NCI-H2107 (cell line): ENCODE measurements at places on chromosomes 4 and X.

GRCh38 chrX:107442914-107443527, 6.4 kb upstream of the FRMPD3 start:
- DNase-seq, result no peak

GRCh38 chr4:28469886-28470285, 1609.2 kb downstream of the STIM2 start:
- no peak for DNase-seq

- no peak for DNase-seq
Observed at GRCh38 chr4:13905543-13905942, 278.0 kb upstream of the BOD1L1 start.

GRCh38 chr4:5447755-5448154, 260.6 kb downstream of the EVC2 start:
- no peak for DNase-seq

DNA sequence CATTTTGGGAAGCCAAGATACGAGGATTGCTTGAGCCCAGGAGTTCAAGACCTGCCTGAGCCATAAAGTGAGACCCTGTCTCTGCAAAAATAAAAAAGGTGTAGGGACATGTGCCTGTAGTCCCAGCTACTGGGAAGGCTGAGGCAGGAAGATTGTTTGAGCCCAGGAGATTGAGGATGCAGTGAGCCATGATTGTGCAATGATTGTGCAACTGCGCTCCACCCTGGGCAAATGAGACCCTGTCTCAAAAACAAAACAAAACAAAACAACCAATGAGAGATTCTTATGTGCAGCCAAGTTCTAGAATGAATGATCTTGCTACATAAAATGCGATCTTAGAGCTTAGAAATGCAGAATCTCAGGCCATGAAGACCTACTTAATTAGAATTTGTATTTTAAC, 22.5 kb downstream of the SLC9B2 start:
- no peak for DNase-seq

- no peak for DNase-seq
Observed at GRCh38 chr4:119028296-119028695, 107.3 kb upstream of the MYOZ2 start.

DNA sequence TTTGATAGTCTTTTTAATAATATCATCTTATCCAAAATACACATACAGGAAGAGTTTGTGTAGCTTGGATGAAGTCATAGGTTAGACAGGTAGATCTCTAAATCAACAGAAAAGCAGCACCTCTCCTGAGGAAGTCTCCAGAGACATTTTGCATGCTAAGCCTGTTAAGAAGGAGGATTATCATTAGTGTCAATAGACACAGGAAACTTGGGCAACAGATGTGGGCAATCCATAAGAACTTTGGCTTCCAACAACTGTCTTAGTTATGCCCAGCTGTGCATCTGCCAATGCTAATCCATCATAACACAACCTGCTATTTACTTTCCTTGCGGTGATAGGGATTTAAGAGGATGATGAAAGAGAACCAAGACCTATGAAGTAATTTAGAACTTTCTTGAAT, 1052.6 kb downstream of the RPA4 start:
- no peak for DNase-seq

- DNase-seq, result no peak
Observed at GRCh38 chr4:108937066-108937465, 174.2 kb upstream of the ETNPPL start.

DNA sequence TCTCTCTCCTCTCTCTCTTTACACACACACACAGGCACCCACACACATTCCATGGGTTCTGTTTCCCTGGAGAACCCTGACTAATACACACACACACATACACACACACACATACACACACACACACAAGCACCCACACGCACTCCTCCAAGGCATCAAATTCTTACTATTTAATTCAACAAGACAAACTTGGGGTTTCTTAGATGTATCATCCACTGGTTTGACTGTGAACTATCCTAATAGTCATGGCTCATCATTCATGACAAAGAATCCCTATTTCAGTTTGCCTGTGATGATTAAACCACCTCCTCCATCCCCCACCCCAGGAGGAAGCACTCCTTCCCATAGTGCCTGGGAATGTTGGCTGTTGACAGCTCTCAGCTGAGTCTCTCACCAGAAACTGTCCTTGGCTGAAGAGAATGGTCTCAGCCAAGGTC, 98.2 kb downstream of the USP46 start:
- DNase-seq, result no peak

- no peak for DNase-seq
Observed at GRCh38 chr4:147096667-147097604, 151.3 kb upstream of the TTC29 start.

DNA sequence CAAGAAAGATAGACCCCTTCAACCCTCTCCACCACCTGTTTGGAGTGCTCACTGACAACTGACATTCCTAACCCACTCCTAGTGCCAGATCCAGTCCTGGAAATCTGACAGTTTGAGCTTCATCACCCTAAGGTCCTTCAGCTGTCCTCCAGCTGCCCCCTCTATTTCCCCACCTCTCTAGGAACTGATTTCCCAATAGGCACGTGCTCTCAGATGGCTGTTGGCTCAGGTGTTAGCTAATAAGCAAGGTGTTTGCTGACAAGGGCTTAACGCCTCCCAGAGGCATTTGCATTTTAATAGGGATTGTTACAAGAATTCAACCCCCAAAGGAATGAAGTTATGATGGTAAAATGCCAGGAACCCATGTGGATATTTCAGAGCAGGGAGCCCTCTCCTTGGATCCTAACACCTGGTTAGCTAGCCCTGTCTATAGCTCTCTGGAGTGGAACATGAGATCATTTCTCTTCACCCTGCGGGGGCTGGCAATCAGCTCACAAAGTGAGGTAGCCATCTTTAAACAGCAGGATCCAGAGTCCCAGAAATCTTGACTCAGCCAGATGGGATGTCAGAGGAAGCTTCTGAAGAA, 348.5 kb upstream of the SFRP2 start:
- DNase-seq, result no peak

DNA sequence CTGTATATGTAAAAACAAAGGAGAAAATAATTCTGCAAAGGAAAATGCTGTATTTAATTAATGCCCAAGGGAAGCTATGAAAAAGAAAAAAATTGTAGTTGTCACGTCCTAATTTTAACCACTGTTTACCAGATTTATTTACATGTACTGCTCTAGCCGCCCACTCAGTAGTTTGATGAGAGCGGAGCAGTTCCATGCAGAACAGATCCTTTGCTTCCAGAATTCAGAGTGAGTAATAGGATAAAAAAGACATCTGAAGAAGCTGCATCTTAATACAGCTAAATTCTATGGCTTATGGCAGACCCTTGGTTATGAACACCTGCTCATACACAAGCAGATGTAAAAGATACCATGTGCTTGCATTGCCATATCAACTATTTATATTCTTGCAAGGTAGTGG, 287.0 kb downstream of the GASK1B start:
- no peak for DNase-seq

DNA sequence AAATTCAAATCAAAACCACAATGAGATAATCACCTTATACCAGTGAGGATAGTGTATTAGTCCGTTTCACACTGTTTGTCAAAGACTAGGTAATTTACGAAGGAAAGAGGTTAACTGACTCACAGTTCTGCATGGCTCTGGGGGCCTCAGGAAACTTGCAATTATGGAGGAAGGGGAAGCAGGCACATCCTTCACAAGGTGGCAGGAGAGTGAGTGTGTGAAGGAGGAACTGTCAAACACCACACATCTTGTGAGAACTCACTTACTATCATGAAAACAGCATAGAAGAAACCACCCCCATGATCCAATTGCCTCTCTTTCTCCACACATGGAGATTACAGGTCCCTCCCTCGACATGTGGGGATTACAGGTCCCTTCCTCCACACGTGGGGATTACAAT, 54.7 kb upstream of the TRPC5 start:
- DNase-seq, result no peak

DNA sequence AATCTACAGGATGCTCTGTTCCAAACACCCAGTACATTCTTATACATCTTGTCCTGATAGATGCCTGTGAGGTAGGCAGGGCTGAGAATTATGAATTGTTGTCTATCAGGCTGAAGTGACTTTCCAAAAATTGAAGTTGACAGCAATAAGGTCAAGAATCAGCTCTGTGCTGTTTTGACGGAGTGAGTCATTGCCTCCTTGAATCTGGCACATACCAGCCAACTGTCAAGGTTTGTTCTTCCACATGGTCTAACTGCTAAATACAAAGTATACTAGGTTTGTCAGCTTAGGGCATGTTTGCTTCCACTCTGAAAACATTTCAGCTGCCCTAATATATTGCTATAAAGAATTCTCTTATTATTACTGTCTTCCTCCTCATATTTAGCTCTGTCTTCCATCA, 32.3 kb downstream of the SH3RF1 start:
- DNase-seq, result no peak

DNA sequence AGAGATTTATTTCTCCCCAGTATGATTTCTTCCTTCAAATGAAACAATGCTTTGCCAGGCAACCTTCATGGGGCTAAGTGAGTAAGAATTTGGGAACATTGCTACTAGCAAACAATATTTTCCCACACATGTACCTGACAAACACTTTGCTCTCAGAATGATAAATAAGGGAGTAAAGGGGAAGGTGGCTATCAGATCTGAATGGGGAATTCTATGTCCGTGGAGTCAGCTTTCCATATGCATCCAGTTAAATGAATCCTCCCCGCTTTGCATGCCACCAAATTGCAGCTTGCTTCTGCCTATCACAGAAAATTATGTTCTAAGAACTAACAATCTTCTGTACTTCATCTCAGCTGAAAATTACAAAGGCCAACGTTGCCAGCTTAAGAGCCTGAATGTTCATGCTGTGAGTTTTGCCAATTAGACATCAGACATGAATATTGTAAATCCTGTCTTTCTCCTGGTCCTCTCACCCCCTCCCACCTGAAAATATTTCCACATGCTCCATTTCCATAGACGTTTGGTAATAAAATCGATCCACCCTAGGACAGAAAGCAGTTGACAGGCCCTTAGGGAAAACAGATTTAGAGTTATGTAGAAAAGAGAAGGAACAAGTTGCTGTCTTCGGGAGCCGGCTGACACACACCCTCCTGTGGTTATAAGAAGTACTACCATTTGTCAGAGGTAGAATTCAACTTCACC, 6.3 kb downstream of the MEPE start:
- no peak for DNase-seq

DNA sequence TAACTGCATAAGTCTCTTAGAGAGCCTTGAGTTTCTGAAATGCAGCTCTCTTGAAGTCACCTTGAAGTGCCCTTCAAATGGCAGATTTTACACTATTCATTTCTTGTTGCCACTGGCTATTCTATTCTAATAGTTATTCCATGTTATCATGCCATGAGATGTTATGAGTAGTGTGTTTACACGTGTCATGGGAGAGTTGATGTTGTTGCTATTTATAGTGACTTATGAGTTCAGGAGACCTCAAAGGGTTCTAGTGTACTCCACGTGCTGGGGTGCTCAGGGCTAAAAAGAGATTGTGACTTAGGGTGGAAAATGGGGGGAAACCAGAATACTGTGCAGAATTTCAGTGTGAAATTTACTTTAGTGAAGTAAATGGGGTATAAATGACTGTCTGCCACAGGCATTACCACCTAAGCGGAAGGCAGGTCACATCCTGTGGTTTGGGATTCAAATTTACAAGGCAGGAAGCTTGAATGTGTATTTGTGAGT, 77.1 kb upstream of the SLC4A4 start:
- no peak for DNase-seq

- DNase-seq, result no peak
Observed at GRCh38 chrX:70096052-70096451, 33.8 kb downstream of the OTUD6A start.

DNA sequence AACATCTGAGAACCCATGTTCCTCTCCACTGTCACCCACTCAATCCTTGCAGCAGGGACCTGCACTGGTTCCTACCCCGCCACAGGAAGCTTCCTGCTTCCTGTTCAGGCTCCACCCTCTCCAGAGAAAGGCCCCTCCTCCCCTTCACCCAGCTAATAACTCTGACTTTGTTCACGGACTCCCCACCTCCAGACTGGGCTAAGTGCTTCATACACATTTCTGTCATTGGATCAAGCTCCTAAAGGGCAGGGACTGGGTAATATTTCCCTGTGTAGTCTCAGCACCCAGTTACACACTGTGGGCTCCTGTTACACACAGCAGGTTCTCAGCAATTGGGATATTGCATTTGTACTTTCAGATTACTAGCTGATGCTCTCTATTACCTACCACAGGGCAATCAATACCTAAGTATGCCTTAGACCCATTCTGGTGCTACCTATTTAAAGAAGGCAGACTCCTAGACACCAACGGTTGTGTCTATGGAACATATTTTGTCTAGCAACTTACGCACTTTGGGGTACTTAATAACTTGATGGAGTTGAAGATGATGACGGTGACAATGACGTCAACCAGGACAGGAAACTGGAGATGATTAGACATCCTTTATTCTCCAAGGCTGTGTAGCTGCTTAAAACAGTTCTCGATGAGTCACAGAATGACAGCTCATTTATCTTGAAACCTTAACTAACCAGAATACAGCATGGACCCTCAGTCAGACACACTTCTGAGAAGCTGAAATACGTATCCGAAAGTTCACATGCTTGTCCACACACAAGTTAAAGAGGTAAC, 58.1 kb downstream of the MAML3 start:
- DNase-seq, result no peak

GRCh38 chr4:139602776-139603360, 46.8 kb upstream of the SETD7 start:
- DNase-seq, result no peak

- DNase-seq, result no peak
Observed at GRCh38 chr4:184348311-184349233, 125.8 kb downstream of the IRF2 start.

DNA sequence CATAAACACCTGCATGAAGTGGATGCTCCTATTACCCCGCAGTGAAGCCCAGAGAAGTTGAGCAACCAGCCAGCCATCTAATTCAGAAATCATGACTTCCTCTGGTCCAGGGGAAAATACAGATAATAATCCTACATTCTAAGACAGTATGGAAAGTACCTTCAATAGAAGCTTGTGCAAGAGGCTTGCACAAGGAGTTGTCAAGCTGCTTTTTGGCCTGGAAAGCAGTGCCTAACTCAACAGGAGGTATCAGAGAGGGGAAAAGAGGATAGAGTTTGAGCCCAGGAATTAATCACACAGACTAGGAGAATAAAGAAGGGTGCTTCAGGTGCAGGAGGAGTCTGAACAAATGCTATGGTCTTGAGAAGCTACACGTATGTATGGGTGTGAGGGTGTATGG, 26.7 kb downstream of the TMEM192 start:
- no peak for DNase-seq

- DNase-seq, result no peak
Observed at GRCh38 chr4:161132715-161133425, 1030.9 kb downstream of the FSTL5 start.

DNA sequence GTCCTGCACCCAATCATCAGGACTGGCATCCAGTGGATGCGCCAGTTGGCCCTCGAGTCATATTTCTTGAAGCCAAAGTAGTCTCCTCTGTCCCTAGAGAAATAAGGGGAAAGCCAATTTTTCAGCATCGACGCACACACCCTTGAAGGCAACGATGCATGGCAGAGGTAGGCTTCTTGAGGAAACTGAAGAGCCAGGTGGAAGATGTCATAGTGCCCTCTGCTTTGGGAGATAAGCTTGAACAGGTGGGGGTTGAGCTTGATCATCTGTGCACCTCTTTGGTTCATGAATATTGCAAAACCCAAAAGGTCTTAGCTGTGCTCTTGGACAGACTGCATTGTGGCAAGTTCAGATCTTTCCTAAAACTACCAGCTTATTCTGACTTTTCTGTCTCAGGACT, 34.6 kb upstream of the WDR1 start:
- no peak for DNase-seq
